ENCODE measurements at places on chromosomes 5 and 9.

DNA sequence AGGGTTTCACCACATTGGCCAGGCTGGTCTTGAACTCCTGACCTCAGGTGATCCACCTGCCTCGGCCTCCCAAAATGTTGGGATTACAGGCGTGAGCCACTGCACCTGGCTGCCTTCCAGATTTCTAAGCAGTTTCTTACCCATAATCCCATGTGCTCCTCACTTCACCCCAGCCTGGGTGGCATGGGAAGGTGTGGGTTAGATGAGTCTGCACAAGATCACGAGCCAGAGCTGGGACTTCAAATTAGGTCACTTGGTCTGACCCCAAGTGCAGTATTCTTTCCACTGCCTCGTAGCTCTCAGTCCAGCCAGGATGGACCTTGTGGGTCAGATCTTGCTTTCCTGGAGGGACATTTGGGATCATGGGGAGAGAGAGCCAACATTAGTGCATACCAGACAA, 37.5 kb upstream of the STRBP start:
- ATAC-seq, result no peak

DNA sequence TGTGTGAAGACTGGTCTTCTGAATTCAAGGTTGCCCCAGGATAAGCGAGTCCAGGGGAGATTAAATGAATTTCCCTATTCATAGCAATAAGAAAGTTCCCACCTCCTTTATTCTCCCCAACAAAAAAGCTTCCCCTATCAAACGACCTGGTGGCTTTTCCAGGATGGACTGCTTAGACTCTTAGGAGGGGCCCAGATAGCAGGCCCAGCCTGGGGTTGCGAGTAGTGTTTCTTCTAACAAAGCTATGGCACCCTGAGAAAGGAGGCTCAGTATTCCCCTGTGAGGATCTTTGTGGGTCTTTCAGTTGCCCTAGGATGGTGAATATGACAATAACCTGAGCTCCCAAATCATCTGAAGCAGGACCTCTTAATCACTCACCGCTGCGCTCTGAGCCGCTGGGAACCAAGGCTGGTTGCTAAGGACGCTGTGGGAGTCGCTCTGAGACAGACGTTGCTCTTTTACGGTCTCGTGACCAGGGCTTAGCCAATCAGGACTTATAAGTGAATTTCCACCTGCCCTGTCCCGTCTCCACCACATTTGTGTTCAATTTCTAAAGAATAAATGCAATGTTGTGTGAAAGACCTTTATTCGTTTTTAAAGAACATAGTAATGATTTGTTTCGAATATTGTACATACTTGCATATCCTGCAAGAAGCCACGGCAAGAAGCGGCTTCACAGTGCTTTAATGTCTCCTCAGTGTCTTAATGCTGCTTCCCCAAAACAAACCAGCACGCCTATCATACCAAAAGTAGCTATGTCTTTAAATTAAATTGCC, at the start of gene TMEM232:
Gene TMEM232, minus strand, starts transcription at position 423 of the 776 bp plus-strand sequence. CDS start 59,319 bp downstream, outside the sequence.
- peak; percentile 90 for ATAC-seq

GRCh38 chr9:83002329-83002728, 60.6 kb downstream of the RASEF start:
- no peak for ATAC-seq

- no peak for ATAC-seq
These were observed 62.4 kb downstream of the MEF2C start for GRCh38 chr5:88820581-88820980.

DNA sequence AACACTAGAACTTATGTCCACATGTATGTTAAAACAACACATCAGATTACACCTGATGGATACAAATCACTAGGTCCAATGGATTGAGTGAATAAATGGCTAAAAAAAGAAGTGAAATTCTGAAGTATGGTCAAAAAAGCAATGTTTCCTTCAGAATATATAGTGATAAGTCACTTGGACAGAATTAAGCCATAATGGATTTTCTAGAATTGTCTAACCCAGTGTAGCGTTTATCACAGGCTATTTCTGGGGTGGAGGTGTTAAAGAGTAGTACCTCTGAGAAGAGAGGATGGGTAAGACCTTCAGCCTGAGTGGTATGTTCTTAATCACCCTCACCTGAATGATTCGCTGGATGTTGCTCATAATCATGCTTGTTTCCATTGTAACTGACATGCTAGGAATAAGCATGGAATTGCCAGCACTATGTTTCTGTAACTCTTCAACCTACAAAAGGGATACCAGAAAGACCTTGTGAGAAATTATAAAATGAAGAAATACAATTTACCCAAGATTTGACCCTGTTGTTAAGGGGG, 33.2 kb downstream of the SLC31A2 start:
- ATAC-seq, result no peak

DNA sequence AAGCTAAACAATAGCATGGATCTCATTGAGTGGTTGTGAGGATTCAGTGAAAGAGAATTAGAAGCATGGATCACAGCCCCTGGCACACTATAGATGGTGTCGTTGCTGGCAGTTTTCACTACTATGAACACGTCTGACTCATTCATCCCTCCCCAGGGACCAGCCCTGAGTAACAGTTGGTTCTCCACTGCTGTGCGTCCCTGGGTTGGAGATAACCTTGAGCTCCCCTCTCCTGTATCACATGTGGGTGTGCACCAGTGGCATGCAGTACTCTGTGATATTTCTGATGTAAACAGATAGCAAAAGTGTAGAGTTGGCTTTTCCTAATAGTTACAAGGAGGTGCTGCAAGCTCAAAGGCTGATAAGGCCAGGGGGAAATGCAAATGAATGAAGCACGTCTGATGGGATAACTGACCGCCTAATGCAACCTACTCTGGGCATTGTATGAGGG, 8.8 kb upstream of the LCP2 start:
- ATAC-seq, result peak; percentile 86

DNA sequence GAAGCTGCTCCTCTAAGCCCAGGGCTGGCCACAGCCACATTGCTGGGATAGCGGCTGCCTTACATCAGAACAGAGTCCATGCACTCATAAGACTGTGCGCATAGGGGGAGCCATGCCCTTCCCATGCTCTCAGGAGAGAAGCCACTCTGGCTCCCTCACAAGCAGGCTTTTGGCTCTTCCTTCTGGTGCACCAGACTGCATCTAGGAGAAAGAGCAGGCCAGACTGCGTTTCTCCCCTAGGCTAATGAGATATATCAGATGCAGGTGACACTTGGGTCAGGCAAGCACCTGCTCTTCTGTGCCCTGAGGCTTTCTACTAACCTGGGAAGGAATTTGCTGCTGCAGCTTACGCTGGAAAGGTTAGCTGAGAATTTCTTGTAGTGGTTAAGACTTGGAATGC, 43.2 kb upstream of the BRINP1 start:
- no peak for ATAC-seq

GRCh38 chr5:77430726-77431125, 61.4 kb downstream of the WDR41 start:
- no peak for ATAC-seq

DNA sequence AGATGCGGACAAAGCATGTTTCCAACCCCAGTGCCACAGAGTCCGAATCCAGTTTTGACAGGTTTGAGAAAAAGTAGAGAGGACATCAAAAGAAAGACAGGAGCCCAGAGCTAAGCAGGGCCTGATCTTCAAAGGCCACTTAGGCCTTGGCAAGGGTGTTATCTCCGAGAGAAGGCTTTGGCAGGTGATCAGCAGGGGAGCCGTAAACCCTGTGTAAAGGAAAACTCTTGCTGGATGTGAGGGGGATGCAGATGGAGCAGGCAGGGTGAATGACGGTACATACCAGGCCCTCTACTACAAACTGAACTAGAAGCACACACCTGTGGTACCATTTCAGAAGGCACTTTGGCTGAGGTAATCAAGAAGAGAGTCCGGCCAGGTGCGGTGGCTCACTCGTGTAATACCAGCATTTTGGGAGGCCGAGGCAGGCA, 1.4 kb upstream of the HNRNPH1 start:
- no peak for ATAC-seq

DNA sequence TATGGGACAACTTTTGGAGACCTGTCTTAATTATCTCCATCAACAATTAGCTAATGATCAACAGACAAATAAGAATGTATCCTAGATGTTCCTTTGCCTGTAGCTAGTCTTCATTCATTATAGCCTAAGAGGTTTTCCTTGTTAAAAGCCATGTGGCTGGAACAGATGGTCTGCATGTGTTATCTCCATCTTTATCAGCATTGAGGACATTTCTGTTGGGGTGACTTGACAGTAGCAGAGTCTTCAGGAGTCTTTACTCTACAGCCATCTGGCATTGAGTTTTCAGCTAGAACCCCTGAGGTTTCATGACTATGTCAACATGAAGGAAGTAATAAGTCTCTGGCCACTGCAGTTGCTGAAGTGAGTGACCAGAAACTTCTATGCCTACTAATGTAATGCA, 106.6 kb upstream of the TLE4 start:
- no peak for ATAC-seq

- ATAC-seq, result no peak
These were observed 41.4 kb downstream of the COL23A1 start for GRCh38 chr5:178548746-178549145.

- peak; percentile 71 for ATAC-seq
These were observed 214.1 kb downstream of the HSPA4 start for GRCh38 chr5:133265720-133266526.

GRCh38 chr5:87653242-87653641, 240.5 kb upstream of the CCNH start:
- ATAC-seq, result no peak

- peak; percentile 84 for ATAC-seq
These were observed 22.3 kb downstream of the PDE8B start for GRCh38 chr5:77232574-77233358.

GRCh38 chr5:151811593-151812321, 40.0 kb downstream of the G3BP1 start:
- no peak for ATAC-seq

DNA sequence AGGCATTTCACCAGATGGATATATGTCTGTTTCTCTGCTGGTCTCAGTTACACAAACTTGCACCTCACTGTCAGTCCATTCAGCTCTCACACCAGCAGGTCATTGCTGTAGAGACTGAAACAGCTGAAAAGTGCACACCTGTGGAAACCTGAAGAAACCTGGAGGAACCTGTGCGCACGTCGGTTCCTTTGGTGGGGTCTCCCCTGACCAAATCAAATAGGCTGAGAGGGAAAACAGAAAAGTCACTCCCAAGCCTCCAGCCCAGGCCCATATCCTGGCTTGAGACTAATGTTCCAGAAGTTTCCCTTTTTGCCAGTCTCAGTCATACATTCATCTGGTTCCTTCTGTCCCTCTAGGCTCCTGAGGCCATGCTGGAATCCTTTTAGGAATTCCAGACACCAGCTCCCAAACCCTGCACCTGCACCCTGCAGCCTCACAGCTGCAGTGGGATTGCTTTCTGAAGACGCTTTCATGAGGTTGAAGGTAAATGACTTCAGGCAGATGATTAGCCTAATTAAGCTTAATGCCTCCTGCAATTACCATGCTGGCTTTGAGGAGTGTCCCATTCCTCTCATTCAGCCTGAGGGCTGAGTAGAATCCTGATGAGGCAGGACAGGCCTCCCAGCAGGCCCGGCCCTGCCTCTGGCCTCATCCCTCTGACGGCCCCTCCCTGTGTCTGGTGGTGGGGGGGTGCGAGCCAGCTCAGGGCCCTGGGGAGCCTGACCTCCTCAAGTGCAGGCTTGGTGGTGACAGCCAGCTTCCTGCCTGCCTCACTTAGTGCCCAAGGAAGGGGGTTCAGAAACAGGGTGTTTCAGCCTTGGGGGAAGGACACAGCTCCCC, 24.3 kb upstream of the CXCL14 start:
- no peak for ATAC-seq

- no peak for ATAC-seq
These were observed 23.3 kb downstream of the CFAP90 start for GRCh38 chr5:7827610-7828009.

DNA sequence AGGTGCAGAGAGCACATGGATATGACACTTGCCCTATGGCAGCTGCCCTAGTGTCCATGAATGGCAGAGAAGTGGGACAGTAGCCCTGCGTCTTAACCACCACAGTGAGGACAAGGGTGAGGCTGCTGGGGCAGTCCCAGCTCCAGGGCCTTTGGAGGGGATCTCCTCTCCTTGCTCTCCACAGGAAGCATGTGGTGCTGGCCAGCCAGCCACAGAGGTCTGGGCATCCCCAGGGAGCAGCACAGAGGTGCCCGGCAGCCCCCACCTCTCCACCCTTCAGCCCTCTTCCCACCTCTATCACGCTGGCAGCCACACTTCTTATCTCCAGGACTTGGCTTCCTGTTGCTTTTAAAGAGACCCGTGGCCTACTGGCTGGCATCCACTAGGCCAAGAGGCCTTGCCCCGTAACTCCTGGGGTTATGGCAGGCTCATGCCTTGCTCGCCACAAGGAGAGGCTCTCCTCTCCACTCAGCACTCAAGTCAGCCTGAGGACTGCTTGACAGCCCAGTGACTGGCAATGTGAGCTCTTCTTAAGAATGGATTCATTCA, 21.9 kb downstream of the CSF2 start:
- ATAC-seq, result peak; percentile 54

GRCh38 chr9:122364117-122364782, 6.6 kb upstream of the PTGS1 start:
- ATAC-seq, result no peak

DNA sequence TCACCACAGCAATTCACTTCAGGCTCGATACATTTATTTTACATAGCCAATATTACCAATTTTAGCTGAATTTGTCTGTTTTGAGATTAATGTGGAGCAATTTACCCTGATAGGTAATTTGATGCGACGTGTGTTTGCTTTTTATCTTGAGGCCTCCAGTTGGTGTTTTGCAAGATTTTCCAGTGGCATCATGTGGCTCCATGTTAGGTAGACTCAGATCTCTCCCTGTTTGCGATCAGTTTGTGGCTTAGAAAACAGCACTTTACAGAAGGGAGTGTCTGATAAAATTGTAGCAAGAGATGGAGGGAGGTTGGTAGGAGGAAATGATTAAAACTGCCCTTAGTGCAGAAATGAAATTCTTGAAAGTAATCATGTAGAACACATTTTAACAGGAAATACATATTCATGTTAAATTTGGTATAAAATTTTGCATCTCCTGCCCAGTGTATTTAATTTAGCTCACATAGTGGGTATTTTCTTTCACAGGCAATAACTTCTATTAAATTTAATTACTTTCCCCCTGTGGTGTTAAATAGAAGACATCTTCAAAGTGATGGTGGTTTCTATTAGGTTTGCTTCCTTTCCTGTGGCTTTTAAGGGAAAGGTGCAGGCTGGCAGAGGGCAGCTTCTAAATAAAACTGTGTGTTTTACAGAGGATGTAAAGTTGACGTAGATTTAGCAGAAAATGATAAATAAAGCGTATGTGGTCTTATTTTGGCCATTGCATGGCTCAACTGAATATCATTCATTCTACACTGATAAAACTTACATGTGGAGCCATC, 135.8 kb downstream of the KDM4C start:
- no peak for ATAC-seq

DNA sequence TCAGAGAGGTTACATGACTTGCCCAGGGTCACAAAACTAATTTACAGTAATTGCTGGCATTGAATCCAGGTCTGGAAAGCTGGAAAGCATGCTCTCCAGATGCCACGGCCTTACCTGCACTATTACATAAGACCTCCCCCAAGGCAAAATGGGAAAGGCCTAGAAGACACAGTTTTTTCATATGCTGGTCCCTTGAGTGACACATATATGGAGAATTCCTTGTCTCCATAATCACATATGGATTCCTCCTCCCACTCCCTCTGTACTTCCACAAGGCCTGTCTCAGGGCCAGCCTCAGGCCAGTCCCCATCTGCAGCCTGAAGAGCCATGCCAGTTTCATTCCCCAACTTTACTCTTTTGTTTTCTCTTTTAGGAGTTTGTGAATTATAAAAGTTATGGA, 28.6 kb upstream of the MEIKIN start:
- ATAC-seq, result no peak
